ENCODE measurements at places on chromosomes 3 and 15.

DNA sequence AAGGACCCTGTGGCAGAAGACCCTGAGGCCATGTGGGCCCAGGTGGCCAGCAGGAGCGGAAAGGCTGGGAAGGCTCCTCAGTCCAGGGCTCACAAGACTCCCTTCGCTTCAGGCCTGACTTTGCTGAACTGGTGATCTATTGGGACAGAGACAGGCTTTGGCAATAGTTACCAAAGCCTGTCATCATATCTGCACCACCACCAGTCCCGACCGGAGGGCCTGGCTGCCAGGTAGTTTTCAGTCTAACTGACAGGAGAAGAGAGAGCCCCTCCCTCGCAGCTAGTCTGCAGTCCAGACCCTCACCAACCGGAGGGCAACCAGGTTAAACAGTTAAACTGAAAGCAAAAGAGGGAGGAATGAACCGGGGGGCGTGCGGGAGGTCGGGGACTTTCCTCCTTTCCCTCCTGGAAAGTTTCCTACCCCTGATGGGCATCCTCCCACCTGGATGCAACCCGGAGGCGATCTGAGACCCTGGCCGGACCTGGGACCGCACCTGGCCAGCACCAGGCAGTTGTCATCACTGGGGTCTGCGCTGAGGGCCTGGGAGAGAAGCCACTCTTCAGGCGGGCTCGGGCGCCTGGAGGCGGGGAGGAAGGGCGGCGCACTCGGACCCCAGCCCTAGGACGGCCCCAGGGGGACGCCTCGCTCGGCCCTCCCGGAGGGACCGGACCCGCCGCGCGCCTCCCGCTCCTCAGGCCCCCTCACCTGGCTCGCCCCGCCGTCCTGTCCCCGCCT, 435 bp downstream of the RAB27A start:
- no peak for DNase-seq

GRCh38 chr15:99473981-99474906, 91.5 kb upstream of the MEF2A start:
- DNase-seq: no peak

- no peak for DNase-seq
These were observed 107.5 kb upstream of the SKOR1 start for GRCh38 chr15:67717776-67718175.

DNA sequence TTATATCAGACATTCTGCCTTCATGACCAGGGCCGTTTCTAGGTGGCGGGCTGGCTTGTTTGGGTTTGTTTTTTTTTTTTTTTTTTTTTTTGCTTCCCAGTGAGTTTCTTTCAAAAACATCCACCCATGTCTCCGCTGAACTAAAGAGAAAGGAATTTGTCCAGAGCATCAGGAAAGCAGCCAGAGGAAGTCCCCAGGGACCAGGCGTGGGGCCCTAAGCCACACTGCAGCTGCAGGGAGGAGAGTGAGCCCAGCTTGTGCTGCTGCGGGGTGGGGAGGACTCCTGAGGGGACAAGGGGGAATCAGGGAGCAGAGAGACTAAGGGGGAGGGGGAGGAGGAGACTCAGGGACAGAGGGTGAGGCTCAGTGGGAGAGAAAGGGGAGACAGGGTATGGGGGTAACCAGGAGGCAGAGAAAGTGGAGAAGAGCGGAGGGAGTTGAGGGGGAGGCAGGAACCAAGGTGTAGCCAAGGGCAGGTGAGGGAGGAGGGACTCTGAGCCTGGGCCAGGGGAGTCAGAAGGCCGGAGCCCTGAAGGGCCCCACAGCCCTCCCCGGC, 49.5 kb downstream of the CYP11A1 start:
- DNase-seq: no peak

GRCh38 chr3:172275586-172275985, 172.7 kb downstream of the GHSR start:
- no peak for DNase-seq

- DNase-seq: no peak
These were observed at the start of gene ATP10A for GRCh38 chr15:25863111-25863967. TSS of gene ATP10A (minus strand) at chr15:25863327. CDS start at chr15:25863096, 231 bp downstream.

DNA sequence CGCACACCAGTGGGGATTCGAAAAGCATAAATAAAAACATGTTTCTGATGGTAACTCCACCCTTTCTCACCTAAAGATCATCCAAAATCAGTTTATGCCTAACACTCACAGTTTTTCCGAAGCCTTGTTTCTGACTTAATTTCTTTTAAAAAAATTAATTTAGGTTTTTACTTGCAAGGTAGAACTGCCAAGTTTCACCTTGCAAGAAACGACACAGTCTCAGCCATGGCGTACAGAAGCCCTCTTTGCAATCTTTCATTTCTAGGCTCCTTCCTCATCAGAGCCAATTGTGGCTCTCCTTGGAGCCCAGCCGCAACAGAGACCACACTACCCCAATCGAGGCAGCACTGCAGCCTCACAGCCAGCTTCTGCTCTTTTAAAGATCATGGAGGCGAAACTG, 31.0 kb upstream of the FEZF2 start:
- DNase-seq: no peak

- no peak for DNase-seq
These were observed 15.9 kb downstream of the IGDCC3 start for GRCh38 chr15:65361708-65362459.

DNA sequence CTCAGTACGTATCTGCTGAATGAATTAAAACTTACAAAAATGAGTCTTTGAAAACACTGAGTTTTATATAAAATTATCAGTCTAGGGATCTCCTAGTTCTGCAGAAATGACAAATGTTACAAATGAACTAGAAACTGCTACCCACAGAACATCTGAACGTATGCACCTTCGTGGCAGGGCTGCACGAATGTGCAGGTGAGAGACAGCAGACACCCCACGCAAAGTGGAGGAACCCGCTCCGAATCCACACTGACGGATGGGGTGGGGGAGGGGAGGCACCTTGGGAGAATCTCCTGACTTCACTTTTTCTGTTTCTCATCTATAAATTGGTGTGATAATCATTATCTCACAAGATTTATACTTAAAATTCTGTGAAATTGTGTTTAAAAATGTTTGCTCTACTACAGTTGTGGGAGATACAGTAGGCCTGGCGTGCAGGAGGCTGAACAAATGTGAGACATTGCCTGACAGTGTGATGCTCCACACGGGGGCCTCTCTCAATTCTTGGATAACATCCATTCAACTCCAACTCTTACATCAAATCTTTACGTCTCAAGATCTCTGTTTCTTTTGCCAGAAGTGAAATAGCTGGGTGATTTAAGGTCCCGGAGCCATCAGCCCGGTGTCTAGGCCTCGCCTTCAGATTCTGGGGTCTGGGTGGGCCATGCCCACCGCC, 86.9 kb downstream of the ATP10A start:
- no peak for DNase-seq

DNA sequence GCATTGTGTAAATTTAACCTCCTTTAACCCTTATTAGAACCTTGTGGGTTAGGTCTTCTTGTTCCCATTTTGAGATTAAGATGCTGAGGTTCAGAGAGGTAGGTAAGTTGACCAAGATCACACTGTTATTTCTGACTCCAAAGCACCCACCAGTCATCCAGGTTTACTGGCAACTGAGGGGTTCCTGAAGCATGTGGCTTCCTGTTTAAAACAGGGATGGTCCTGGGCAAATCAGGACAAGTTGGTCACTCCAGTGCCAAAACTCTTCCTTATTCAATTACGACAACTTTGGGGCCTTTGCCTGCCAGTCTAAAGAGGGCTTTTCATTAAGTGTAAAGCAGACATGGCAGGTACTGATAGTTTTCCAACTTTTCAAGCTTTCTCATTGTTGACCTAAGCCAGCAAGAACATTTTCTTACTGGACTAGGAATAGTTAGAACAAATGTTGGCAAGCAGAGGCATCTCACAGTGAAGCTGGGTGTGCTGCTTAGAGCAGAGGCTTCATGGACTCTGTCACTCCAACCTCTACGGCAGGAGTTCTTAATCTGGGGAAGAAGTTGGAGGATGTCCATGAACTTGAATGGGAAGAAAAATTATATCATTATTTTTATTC, 149.4 kb upstream of the ADAMTS9 start:
- no peak for DNase-seq

DNA sequence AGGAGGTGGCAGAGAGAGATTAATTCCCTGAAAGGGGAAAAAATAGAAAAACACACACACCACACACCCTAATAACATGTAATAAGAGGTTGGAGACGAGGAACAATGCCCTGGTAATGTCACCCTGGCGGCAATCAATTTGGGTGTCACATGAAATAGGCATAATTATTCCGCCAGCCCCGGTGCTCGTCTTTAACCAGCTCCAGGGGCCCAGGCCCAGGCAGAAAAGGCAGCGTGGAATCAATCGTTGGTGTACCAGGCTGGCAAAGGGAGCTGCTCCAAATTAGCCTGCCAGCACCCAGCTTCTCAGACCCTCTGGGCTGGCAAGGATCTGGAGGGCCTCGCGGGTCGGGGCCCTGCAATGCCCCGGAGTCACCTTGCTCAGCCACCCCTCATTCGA, 5.6 kb downstream of the LINGO1 start:
- DNase-seq: no peak

DNA sequence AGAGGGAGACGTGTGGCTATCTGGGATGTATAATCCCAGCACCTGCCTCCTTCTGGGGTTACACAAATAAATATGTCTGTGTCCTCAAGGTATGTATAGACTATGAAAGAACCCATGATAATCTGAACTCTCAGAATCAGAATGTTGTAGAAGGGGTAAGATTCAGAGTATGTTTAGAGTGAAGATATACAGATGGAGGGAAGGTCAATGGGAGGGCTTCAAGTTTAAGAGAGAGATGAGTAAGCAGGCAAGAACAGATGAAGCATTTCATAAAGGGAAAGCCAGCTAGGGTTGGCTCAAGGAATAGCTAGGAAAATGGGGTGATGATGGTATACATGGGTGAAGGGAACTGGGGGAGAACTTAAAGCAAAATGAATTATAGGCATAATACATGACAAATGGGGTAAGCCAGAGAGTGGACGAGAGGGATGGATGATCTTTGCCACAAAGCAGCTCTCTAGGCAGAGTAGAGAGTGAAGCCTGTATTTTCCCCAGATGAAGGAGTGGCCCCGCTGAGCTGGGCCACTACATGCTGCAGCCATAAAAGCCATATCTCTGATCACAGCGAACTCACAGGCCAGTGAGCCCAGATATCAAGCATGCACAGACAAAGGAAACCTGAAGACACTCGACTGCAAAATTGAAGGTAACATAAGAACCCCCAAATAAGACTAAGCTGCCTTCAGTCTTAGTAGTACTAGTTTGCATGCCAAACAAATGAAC, 15.9 kb upstream of the ZBTB38 start:
- DNase-seq: no peak

GRCh38 chr3:32817558-32818228, at the start of gene TRIM71:
TSS of gene TRIM71 (plus strand) at chr3:32817997. CDS start at chr3:32818081, 84 bp downstream.
- no peak for DNase-seq
